Bronchus fibroblast of lung (primary cell): ENCODE measurements at places on chromosomes 1 and 21. TPM values are rescaled to one million over a fixed set of nuclear protein-coding genes. Genes with fewer than 3 reads are reported as not detected.

The HRNR gene
- total RNA-seq: not detected in 2 replicates

The DNAJC6 gene
- 0.45 and 0.50 TPM in 2 replicates for total RNA-seq

The LYPLA2 gene
- 53.7 and 57.2 TPM in 2 replicates for total RNA-seq

The PPFIA4 gene
- total RNA-seq: 0.89 and 1.7 TPM in 2 replicates

The CCDC30 gene
- total RNA-seq: under 0.01 and 0.34 TPM in 2 replicates

The HNRNPCL1 gene
- not detected in 2 replicates for total RNA-seq

The TEDDM1 gene
- total RNA-seq: not detected in 2 replicates

The OR2T2 gene
- total RNA-seq: not detected in 2 replicates

The SPATA1 gene
- total RNA-seq: not detected in 2 replicates

The ANKRD65 gene
- 0.45 and 0.50 TPM in 2 replicates for total RNA-seq

The PTCH2 gene
- under 0.01 and 0.15 TPM in 2 replicates for total RNA-seq

The CELSR2 gene
- total RNA-seq: 1.5 TPM in 2 replicates

The ADCY10 gene
- not detected in 2 replicates for total RNA-seq

The ADAMTS5 gene
- 0.34 and 0.45 TPM in 2 replicates for total RNA-seq

The OR2AK2 gene
- total RNA-seq: not detected in 2 replicates

The PBX1 gene
- 22.7 and 28.2 TPM in 2 replicates for total RNA-seq

The MTMR11 gene
- 8.7 and 9.5 TPM in 2 replicates for total RNA-seq

The C2CD4D gene
- total RNA-seq: 0.50 TPM in 1 of 2 replicates, not detected in the other

The TRIM45 gene
- 3.0 and 4.0 TPM in 2 replicates for total RNA-seq

The C8B gene
- not detected in 2 replicates for total RNA-seq

The GNG4 gene
- under 0.01 and 1.3 TPM in 2 replicates for total RNA-seq

The CD160 gene
- not detected in 2 replicates for total RNA-seq

The FOXO6 gene
- not detected in 2 replicates for total RNA-seq

The DNM3 gene
- total RNA-seq: 0.67 and 1.2 TPM in 2 replicates

The KIRREL1 gene
- total RNA-seq: 57.7 and 58.1 TPM in 2 replicates

The RCAN3 gene
- 4.2 and 4.9 TPM in 2 replicates for total RNA-seq

The AK4 gene
- total RNA-seq: 2.7 and 3.3 TPM in 2 replicates
